Stimulated activated CD4-positive, alpha-beta T cell treated with anti-CD3 and anti-CD28 coated beads, Interleukin-4, amount 100 ng/mL, for 1 hour (primary cell): ENCODE measurements at places on chromosomes 3 and 15.

- no peak for DNase-seq
Observed at GRCh38 chr15:51108933-51109550, 14.3 kb upstream of the TNFAIP8L3 start.

GRCh38 chr3:11009898-11010297, 17.4 kb downstream of the SLC6A1 start:
- no peak for DNase-seq

DNA sequence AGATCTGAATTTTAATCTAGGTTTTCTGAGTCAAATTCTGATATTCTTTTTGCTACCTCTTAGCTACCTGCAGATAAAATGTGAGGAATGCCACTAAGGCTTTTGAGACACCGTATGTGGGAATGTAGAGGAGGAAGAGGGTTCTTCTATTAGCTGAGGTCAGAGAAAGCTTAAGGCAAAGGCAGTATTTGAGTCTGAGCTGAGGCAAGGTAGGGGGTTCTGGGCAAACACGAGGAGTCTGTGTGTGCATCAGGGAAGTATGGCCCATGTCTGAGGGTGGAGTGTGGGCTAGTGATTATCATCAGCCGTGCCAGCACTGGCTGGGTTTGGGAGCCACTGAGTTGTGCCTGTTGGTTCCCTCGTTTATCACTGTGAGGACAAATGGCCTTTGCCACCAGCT, 181.1 kb downstream of the SOX2 start:
- no peak for DNase-seq

GRCh38 chr15:47439146-47440111, 277.9 kb upstream of the SEMA6D start:
- DNase-seq: no peak

DNA sequence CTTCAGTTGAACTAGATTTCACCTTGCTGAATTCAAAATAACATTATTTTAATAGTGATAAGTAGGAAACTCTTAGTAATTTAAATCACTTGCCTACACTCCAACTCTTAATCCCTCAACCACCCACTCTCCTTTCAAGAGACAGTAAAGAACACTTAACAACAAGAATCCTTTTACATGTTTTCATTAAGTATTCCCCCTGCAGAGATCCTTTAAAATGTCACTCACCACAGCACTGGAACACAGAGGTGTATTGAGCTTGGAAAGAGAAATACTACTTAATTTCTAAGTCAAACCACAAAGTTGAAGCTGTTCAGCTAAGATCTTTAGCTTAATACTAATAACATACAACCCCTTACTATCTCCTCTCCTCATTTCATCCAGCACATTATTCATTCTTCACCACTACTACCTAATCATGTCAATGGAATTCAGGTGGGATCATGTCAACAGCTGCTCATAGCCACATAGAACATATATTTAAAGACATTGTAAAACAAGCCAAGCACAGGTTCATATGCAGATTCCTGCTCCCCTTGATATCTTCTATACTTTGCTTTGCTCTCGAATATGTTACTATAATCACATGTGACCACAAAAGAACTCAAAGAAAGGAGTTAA, 40.5 kb downstream of the IMPG2 start:
- DNase-seq: no peak

DNA sequence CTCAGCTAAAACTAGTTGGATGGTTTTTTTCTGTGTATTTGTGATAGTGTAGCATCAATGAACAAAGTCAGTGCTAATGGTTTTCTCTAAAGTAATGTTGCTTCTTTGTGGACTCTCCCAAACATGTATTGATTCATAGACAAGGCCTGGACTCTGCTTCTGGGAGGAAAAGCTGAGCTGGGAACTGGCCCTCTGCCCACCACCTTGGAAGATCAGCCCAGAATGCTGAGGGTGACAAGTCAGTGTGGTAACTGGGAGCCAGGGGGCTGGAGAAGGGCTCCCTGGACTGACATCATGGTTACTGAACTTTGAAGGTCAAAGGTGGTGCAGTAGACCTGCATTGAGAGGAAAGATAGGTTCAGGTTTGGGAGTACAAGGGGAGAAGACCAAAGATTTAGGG, 3.0 kb downstream of the ARHGAP31 start:
- DNase-seq: no peak

- no peak for DNase-seq
Observed at GRCh38 chr3:179512378-179512777, 50.3 kb upstream of the ACTL6A start.

DNA sequence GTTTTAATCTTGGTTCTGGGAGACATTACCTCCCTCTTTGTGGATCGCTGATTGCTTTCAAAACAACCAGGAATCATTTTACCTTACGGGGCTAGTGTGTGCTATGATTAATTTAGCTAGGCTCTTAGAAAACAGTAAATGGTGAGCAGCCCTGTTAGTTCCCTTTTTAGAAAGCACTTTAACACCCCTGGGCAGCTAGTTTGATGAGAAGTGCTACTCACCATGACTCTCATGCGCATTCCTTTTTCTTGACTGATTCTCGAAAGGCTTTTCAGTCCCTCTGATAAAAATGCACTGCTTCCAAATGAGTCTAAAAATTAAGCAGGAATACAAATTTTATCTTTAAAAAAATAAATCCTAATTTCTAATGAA, 75.3 kb upstream of the LEKR1 start:
- DNase-seq: no peak

DNA sequence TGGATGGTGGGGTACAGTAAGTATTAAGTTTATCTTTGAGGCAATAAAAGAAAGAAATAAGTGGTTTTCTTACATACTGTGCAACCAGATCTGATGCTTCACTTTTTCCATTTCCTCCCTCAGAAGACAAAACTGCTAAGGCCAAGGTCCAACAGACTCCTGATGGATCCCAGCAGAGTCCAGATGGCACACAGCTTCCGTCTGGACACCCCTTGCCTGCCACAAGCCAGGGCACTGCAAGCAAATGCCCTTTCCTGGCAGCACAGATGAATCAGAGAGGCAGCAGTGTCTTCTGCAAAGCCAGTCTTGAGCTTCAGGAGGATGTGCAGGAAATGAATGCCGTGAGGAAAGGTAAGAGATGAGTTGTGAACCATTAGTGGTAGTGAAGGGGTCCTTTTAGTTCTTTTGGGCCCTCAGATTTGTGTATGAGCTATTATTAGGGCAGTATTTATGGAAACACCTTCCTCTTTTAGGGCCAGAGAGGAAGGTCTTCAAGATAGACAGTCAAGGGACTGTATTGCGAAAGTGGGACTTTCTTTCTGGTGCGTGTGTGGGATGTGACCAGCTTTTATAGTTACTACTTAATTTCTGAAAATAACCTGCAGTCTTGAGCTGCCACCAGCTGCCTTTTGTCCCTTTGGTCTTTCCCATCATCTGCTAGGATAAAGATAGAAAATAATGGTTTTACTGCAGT, 4.6 kb downstream of the ALAS1 start:
- DNase-seq: no peak

DNA sequence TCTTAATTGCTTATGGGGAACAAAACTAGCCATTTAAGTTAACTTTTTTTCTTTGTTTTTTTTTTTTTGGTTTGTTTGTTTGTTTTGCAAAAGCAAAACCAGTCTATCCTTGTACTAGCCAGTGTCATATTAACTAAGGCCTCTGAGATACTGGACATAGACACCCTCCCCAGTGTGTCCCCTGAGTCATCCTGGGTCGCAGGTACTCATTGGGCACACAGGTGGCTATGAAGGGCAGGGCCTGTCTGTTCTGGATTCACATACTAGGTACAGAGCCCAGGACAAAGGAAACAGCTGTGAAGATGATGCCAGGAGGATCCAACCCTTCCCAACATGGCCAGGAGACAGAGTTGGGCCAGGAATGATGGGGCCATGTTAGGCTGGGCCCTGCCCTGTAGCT, 318.1 kb downstream of the THSD4 start:
- DNase-seq: no peak
